HS-5 (cell line): ENCODE measurements at places on chromosomes 7 and 10.

GRCh38 chr7:117871401-117871777, 1.9 kb downstream of the CTTNBP2 start:
- DNase-seq: no peak

DNA sequence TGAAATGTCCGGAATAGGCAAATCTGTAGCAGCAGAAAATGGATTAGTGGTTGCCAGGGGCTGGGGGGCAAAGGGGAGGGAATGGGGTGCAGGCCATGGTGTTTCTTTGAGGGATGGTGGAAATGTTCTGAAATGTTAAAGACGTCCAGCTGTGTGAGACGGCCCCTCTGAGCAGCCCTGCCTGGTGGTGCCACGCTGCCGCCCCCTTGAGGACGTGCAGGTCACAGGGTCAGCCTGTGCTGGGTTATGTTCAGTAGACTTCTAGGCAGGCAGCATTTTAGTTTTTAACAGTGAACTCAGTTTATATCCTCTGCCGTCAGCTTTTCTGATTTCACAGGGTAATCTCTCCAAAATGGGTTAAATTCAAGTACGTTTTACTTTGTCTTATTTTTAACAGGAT, 9.4 kb downstream of the NUB1 start:
- DNase-seq: no peak

DNA sequence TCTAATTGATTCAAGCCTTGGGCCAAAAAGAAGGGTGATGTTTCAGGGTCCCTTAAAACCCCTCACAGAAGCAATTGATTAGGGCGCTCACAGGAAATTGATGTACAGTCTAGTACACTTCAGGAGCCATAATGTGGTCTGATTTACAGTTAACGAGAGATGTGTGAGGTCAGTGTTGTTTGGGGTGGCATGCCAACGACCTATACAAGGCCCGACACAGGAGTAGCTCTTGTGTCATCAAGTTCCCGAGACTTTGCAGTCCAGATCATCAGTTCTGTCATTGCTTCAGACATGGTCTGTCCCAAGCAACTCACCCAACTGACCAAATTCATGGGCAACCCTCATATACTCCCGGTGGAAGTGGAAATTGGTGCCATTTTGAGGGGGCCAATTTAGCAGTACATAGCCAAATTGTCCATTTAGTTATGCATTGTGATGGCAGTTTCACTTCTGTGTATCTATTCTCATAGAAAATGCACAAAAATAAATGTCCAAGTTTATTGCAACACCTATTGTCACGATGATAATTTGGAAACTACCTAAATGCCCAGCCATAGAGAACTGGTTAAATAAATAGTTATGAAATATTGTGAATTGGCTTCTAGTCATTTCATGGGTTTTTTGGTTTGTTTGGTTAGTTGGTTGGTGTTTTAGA, 18.0 kb upstream of the ARID5B start:
- DNase-seq: no peak

DNA sequence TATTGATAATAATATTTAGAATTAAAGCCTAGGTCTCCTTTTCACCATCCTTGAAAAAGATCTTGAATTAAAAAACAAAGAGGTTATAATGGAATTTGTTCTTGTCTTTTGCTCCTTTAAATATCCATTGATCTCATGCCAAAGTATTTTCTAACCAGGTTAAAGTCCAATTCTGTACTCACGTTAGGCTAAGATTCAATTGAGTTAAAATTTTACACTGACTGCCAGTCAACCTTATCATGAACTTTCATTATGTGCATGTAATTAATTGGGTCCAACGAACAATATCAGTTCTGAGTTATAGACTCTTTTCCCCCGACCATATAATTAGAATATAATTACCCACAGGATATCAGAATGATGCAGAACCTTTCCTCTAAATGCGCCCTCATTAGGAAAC, 266.6 kb downstream of the DGKB start:
- DNase-seq: no peak

DNA sequence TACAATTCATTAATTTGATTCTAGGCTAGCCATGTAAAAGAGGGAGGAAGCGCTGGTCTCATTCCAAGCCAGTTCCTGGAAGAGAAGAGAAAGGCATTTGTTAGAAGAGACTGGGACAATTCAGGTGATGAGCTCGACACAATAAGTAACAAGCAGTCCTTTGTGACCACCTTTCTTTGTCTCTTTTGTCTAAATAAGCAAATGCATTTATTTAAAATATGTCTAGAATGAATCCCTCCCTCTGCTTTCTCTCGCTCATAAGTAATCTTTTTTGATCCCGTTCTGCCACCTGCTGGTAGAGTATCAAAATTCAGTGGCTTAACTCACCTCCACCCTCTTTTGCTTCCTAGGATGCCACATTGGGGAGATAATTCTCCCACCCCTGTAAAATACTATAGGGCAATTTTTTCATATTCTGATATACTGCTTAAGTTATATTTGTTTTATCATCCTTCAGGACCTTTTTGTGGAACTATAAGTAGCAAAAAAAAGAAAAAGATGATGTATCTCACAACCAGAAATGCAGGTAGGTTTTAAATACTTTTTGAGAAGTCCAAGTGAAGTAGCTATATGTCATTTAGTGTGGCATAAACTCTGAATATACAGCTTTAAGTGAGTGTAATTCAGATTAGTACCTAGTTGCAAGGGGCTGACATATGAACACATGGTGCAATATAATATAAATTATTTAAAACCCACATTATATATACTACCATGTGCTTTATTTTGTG, 91.5 kb downstream of the GSDME start:
- DNase-seq: peak; percentile 35

- DNase-seq: no peak
Observed at GRCh38 chr7:17233603-17234002, 64.8 kb upstream of the AHR start.

- DNase-seq: no peak
Observed at GRCh38 chr7:92781117-92781720, 55.2 kb downstream of the CDK6 start.

DNA sequence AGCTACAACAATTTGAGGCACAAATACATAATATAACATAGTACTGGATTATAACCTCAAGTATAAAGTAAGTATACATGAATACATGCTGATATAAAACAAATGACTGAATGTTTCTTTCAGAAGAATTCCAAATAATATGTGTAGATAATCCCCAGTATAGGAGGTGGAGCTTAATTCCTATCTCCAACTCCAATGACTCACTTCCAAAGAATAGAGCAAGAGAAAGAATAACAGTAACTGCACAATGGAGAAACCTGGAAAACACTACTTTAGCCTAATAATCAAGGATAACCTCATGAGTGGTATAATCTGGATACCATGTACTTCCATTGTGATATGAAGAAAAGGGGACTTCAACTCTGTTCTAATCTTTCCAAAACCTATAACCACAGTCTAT, 13.7 kb upstream of the SEMA3C start:
- no peak for DNase-seq

- DNase-seq: no peak
Observed at GRCh38 chr10:81027223-81027622, 489.5 kb downstream of the SH2D4B start.
